Activated CD4-positive, CD25-positive, alpha-beta regulatory T cell (primary cell): ENCODE measurements at places on chromosomes 11 and 22.

- no peak for DNase-seq
Measured at GRCh38 chr22:41226723-41227655, 13.7 kb downstream of the CHADL start.

DNA sequence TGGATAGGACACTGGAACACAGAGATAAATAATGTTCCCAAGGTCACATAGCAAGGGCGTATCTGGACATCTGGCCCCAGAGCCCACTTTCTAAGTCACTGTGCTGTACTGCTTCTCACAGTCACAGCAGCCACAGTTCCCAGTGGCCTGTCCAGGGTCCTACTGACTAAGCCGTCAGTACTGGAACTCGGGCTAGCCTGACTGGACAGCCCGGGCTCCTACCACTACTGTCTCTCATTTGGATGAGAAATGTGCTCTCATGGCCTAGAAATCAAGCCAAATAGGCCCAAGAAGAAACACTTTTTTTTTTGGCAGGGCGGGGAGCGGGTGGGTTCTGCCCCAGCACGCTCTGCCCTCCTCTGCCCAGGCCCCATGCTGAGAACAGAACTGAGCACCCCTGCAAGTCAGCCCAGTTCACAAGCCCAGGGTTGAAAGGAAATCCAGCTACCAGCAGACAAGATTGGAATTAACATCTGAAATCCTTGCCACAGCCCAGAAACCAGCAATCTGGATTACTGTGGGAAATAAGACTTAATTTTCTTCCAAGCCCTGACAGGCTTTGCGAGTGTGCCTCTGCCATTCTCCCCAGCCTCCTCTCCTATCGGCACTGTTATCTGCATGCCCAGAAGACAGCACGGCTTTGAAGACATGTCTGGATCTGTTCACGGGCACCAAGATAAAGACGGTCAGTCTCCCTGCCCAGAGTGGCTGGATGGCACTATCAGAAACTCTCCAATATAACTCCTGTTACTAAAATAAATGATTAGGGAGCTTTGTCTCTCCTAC, 182.9 kb upstream of the NCAM1 start:
- no peak for DNase-seq

DNA sequence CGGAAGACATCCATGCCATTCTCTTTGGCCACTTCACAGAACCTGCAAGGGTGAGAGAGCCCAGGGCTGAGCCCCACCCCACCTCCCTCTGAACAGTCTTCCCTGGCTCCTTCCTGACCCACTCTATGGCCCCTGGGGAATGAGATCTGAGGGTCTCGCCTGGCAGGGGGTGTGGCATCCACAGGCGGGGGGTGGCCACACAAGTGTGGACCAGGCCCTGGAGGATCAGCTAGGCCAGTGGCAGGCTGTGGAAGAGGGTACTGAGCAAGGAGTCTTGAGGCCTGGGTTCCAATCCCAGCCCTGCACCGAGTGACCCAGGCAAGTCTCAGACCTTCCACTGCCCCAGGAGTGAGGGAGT, 5.6 kb upstream of the LRFN4 start:
- no peak for DNase-seq

GRCh38 chr11:77590194-77590782, 535 bp downstream of the AQP11 start:
- no peak for DNase-seq

- no peak for DNase-seq
Measured at GRCh38 chr11:43925932-43926505, 16.4 kb upstream of the C11orf96 start.

DNA sequence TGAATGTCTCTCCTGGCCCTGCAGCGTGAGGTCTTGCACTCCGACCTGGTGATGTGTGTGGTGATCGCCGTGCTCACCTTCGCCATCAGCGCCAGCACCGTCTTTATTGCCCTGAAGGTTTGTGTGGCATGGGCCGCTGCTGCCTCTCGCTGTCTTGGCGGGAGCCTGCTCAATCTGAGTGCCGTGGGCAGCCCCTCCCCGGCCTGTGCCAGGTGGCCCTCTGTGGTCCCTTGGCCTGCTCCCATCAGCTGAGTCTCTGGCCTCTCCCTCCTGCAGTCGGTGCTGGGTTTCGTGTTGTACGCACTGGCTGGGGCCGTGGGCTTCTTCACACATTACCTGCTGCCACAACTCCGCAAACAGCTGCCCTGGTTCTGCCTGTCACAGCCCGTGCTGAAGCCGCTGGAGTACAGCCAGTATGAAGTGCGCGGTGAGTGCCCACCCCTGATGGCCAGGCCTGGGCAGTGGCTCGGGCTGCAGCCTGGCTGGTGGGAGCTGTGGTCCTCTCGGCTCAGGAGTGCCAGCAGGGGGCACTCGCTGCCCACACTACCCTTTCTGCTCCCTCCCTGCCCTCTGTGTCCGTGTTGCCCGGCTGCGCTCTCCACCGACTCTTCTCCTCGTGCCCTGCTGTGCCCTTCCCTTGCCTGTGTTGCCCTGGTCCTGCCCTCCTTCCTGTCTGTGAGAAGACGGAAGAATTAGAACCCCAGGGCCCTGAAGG, 10.2 kb downstream of the PCNX3 start:
- DNase-seq = peak; percentile 18

- DNase-seq = no peak
Measured at GRCh38 chr11:65571420-65571819, 918 bp upstream of the FAM89B start.

DNA sequence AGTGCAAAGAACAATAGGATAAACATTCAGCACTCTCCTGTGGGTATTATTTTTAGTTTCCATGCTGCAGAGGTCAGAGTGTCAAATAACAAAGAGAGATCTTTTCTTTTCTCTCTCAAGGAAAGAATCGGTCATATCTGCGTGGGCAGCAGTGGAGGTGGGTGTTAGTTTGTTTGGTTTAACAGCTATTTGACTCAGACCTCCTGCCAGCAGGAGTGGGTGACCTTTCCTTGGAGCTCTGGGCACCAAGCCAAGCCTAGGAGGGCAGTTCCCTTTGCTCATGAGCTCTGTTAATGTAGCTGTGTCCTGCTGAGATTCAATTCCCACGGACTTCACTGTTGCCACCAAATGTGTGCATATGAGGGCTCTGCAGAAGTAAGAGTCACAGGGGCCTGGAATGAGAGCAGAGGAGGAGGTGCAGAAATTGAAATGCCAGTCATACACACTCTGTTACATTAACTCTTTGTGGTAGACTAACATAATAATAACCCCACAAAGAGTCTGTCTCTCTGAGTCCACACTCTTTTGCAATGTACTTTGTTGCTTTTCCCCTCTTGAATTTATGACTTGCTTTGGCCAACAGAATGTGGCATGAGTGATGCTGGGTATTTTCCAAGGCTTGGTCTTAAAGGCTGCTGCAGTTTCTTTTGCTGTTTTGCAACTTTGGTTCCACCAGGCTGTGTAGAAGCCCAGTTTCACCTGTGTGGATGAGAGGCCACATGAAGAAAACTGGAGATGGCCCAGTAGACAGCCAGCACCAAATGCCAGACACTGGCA, 76.0 kb upstream of the GRK3 start:
- DNase-seq = no peak

DNA sequence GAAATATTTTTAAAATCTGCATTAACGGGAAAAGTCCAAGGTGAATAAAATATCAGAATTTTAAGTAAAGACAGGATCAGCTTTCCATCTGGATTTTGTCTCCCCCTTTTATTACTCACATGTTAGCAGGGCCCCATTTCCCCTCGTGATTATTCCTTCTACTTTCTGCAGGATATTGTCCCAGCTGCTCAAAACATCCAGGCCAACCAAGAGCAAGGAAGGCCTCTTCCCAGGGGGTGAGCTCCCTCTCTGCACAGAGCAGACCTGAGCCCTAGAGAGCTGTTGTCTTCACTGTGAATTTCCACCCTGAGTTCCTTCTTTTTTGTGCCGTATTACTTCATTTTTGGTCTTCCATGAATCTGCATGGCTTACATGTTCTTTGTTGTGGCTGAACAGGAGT, 3.7 kb upstream of the TMPRSS13 start:
- DNase-seq = no peak

DNA sequence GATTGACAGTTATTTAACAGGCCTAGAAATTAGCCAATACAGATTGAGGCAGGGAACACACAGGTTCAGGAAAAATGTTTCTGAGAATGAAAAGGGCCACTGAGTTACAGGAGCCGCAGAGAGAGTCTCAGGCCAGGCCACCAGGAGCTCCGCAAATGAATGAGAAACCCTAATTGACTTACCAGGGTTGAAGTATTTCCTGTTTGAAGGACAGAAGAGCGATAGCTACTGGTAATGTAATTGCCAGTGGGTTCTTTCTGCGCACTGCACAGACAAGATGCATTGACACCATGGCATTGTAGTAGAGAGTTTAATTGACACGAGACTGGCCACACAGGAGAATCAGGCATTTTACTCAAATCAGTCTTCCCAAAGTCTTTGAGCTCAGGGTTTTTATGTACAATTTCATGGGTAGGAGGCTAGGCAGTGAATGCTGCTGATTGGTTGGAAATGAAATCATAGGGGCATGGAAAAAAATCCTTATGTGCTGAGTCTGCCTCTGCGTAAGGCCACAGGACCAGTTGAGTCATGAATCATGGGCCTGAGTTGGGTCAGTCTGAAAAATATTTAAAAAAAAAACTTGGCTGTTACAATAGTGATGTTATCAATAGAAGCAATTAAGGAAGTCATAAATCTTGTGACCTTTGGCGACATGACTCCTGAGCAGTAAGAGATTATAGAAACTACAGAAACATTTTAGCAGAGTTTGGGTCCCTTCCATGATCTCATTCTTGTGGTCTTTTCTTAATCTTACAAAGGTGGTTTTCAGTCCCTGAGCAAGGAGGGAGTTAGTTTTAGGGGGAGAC, 203.8 kb downstream of the CASP12 start:
- no peak for DNase-seq

DNA sequence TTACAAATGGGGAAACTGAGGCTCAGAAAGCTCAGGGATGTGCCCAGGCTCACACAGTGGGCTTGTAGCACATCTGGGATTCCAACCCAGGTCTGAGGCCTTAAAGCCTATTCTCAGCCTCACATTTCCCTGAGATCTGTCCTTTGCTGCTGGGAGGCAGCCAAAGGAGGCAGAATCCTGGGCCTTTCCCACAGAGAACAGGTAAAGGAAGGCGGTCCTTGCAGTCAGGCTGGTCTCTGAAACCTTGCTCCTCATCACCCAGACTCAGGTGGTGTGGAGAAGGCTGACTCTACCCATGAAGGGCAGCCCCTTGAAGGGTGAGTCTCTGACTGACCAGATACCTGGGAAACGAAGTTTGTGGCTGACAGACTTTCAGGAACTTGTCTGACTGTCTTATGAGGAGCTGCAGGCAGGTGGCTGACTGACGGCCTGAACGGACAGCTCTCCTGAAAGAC, 7.8 kb downstream of the SLCO2B1 start:
- DNase-seq = no peak

GRCh38 chr11:134086376-134086775, 17.5 kb downstream of the JAM3 start:
- no peak for DNase-seq
